ENCODE measurements at places on chromosomes 6 and 20. TPM values are rescaled to one million over a fixed set of nuclear protein-coding genes. Genes with fewer than 3 reads are reported as not detected.
A peak's percentile ranks its signal among the peaks of the same experiment; 100 is the strongest.

DNA sequence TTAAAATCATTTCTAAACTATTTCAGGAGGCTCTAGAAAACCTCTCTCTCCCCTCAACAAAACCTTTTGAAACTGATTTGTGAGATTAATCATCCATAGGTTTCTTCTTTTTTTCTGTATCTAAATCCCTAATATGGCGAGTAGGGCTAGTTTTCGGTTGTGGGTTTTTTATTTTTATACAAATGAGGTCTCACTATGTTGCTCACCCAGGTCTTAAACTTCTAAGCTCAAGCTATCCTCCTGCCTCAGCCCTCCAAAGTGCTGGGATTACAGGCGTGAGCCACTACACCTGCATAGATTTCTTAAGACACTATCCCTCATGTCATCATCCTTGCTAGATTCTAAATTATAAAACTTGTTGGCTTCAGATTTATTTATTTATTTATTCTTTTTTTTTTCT is 43.9 kb downstream of the ORC3 start:
- DNase-seq: no peak

Gene SPATA25
- 5.8 TPM for total RNA-seq

- no peak for DNase-seq
Observed at GRCh38 chr6:7528565-7528964, 12.9 kb upstream of the DSP start.

GRCh38 chr20:62120990-62121775 is 1.1 kb upstream of the LSM14B start:
- no peak for DNase-seq

GRCh38 chr6:10419749-10420545 is 5.1 kb upstream of the TFAP2A start:
- peak; percentile 15 for DNase-seq

Gene LGSN
- total RNA-seq: not detected

Gene OR12D3
- not detected for total RNA-seq

DNA sequence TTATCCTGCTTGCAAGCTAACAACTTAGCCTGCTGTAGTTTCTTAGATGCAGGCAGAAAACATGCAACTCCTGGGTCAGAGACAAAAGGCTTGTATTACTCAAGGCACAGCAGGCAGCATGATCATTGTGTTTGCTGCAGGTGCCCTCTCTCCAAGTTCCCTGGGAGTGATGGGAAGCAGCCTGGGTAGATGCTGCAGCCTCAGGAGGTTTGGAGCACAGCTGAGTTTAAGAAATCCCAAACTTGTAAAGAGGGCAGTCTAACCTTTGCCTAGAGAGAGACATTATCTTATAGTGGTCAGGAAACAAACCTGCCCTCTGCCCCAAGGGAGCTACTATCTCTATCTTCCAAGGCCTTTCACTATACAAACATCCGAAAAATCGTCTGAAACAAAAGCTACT is 61.1 kb downstream of the PFDN4 start:
- no peak for DNase-seq

DNA sequence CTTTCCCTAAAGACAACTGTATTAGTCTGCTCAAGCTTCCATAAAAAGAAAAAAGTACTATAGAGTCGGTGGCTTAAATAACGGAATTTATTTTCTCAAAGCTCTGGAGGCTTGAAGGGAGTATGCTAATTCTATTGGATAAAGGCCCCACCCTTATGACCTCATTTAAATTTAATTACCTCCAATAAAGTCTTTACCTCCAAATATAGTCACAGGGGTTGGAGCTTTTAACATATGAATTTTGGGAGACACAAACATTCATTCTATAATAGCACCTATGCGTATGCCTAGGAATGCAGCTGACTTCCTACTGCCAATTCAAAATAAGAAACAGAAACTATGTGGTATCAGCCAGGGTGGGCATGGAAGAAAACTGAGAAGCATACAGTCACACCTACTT is 25.4 kb downstream of the KIAA0319 start:
- no peak for DNase-seq

Gene GPLD1
- 3.5 TPM for total RNA-seq

Gene HAO1
- not detected for total RNA-seq

Gene PANK2
- total RNA-seq: 37.9 TPM

Data from Calu3 (cell line).